NCI-H1092 (cell line): ENCODE measurements at places on chromosomes 12 and 14.
A peak's percentile ranks its signal among the peaks of the same experiment; 100 is the strongest.

GRCh38 chr14:55707365-55707804 is 127.4 kb downstream of the KTN1 start:
- DNase-seq, result no peak

DNA sequence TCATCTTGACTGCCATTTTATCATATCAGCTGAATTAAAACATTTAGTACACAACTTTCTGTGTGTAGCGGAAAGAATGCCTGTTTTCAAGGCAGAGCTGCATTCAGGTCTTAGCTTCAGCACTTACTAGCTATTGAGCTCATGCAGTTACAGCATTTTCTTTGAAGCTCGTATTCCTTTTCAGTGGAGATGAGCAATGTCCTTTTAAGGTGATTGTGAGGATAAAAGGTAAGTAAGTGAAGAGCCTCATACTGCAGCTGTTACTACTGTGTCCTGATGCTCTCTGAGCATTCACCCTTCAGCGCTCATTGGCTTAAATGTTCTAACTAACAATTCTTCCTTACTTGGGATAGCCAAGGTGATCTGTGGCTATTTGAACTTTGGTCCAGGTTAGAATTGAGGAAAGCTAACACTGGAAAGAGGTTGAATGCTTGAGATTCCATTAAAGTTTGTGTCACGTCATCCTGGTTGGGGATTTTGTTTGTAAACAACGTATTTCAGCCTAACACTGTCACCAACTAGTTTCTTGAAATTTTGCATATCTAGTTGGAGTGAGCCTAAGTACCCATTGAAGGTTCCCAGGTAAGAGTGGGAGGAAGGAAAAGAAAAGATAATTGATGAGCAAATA is 71.4 kb downstream of the PAPOLA start:
- no peak for DNase-seq

- no peak for DNase-seq
These were observed 134.7 kb upstream of the GSC start for GRCh38 chr14:94904636-94905035.

DNA sequence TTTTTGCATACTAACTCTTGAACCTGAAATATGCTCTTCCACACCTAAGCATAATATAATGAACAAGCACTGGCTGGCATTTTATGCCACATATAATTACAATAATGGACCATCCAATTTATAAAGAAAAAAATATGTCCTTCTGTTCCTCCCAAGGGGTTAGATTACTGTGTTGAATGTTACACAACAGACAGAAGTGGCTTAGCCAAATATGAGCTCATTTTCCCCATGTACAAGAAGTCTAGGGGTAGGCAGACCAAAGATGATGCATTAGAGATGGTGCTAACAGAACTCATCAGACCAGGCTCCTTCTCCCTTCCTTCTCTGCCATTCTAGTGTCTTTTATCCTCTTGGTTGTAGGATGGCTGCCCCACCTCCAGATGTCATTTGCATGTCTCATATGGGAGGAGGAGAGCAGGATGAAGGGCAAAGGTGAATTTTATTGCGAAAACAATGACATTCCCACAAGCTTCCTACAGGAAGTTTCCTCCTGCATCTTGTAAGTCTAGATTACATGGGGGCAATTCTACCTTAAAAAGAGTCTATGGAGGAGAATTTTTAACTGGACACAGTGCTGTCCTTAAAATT is 43.9 kb upstream of the SLC2A13 start:
- DNase-seq, result no peak

DNA sequence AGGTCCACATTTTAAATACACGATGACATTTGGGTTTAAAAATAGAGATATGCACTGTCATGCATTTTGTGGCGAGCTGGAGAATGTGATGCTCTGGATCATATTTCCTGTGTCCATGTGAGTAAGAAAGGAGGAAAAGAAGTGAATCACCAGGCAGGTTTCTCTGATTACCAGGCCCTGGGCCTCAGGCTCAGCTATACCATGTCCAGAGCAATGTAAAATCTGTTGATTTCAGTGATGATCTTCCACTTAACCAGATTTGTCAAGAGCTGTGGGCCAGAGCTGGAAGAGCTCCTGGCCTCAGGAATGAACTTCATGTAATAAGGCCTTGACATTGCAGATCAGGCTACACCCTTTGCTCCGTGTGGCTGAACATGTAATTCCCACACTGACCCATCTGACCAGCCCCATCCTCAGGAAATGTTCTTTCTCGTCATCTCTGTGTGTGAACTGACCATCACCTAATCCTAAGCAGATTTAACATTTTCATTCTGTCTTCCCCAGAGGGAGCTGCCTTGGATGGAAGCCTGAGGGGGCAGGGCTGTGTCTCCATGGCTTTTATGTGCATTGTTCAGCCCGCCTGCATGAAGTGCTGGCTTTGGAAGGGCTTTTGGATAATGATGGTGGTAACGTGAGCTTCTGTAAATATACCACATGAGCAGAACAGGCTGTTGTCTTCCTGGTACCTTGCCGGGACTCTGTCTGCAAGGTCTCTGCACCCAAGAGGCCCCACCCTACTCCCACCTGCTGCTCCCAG is 54.5 kb downstream of the CRACR2A start:
- DNase-seq, result peak; percentile 94

- no peak for DNase-seq
These were observed 574.1 kb downstream of the SLC16A7 start for GRCh38 chr12:60169904-60170303.

- no peak for DNase-seq
These were observed 73.7 kb downstream of the CIT start for GRCh38 chr12:119803381-119803791.

GRCh38 chr12:1877169-1877878 is 41.1 kb downstream of the CACNA2D4 start:
- DNase-seq, result no peak

- DNase-seq, result no peak
These were observed 43.6 kb downstream of the SYNE3 start for GRCh38 chr14:95472819-95473251.

GRCh38 chr14:63848890-63849289 is 3.9 kb upstream of the SYNE2 start:
- no peak for DNase-seq

- no peak for DNase-seq
These were observed 5.0 kb upstream of the CD63 start for GRCh38 chr12:55733858-55734257.

DNA sequence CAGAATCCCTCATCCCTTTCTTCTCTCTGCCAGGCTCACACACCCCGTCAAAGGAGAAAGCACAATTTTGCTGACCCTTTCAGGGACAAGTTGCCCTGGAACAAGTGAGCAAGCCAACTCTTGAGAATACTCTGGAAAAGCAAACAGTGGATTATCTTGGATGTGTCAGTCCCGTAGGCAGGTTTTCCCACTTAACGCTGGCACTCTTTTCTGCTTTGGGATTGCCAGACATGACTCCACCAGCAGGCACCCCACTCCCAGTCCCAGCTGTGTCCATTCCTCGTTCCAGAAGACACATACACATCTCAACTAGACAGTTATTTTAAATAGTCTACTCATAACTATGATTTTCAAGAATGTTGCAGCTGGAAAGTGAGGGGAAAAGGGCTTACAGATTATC is 145.5 kb upstream of the CDKN3 start:
- no peak for DNase-seq

- peak; percentile 15 for DNase-seq
These were observed 96.9 kb downstream of the AKAP6 start for GRCh38 chr14:32426028-32426427.

GRCh38 chr12:13981296-13981962 is at the start of gene GRIN2B:
Gene GRIN2B (minus strand): TSS chr12:13981602. CDS start chr12:13866208, 115,394 bp downstream.
- no peak for DNase-seq

- no peak for DNase-seq
These were observed 11.5 kb upstream of the TSPAN11 start for GRCh38 chr12:30914986-30915591.
